NCI-H1417 treated with DMSO at 0.1 percent for 48 hours (cell line): ENCODE measurements at places on chromosomes 12 and 14.

DNA sequence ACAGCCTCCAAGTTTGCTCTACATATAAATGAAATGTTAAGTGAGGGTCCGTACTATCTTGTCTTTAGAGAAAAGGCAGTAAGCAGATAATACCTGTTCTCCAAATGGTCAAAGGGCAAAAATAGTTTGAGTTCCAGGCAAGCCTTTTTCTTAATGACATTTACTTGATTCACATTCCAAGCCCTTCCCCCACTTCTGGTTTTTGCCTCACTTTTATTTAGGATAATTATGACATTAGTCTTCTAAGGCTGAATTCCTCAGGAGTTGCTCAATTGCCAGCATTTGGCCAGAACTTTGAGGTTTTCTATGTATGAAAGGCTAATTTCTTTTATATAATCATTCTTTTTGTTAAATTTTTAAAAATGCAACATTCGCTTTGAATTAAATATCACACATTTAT is 62.5 kb upstream of the DUSP6 start:
- DNase-seq = no peak

DNA sequence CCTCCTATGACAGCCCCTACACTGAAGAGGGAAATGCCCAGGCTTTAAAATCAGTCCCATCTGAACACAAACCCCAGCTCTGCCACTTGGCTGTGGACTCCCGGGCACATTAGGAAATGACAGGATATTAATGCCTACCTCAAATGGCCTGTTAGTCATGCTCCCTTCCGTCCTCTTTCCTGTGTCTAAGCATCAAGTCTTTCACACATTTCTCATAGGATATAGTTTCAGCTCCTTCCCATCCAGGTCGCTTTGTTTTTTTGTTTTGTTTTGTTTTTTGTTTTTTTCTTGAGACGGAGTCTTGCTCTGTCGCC is 16.1 kb downstream of the PLEK2 start:
- DNase-seq = no peak

- DNase-seq = no peak
Measured at GRCh38 chr14:88181072-88181471, 142.0 kb downstream of the KCNK10 start.

- no peak for DNase-seq
Measured at GRCh38 chr12:104526751-104527150, 70.0 kb downstream of the CHST11 start.

DNA sequence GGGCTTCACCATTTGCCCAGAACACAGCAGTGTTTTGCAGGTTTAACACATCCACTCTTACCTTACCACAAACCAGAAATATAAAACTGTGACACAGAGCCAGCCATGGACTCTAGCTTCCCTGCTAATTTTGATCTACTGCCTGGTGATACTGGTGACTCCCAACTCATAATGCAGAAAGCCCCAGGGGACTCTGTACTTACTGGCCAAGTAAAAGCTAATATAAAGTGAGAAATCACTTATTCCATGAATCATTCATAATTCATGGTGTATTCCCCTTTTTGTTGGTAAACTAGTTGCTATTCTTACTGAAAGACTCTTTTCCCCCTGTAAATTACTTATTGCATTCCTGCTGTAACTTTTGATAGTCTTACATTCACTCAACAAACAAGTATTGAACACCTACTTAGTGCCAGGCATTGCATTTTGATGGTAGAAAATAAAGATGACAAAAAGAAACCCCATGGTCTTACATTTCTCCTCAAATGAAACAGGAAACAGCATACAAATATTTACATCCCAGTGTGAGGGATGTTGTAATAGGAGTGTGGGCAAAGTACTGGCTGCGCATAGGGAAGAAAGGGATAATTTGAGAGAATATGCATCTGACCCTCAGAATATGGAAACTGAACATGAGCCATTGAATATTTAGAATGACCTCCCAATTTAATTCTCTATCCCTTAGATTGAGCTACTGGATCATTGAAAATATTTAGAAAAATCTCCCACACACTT is 279.6 kb downstream of the PDZRN4 start:
- DNase-seq = no peak

GRCh38 chr12:68287106-68287505 is 33.7 kb upstream of the IL22 start:
- no peak for DNase-seq
